Vagina (tissue), 2 donors: ENCODE measurements at places on chromosomes 7 and 10. TPM values are rescaled to one million over a fixed set of nuclear protein-coding genes. Genes with fewer than 3 reads are reported as not detected.

ZNF248 gene
- 17.7 TPM for total RNA-seq

DNA sequence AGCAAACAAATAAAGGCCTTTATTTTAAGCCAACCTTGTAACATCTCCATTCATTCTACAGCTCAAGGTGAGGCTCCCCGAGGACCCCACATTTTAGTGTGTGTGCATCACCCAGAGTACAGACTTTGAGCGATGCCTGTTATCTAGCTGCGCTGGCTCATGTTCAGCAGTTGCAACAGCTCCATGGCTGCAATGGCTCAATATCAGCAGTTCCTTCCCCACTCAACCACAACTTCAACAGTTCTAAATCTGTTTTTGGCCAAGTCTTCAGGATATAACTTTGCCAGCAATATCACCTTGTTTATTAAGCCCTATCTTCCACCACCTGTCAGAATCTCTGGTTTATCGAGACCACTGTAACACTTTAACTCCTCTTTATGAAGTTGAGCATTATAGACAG is 95.8 kb downstream of the WNT2 start:
- DNase-seq = no peak
- H3K4me3 ChIP-seq = no peak overlapping the region
- no peaks in the 10 kb centered on the region for H3K4me1 ChIP-seq
- no peak overlapping the region for H3K27ac ChIP-seq

DNA sequence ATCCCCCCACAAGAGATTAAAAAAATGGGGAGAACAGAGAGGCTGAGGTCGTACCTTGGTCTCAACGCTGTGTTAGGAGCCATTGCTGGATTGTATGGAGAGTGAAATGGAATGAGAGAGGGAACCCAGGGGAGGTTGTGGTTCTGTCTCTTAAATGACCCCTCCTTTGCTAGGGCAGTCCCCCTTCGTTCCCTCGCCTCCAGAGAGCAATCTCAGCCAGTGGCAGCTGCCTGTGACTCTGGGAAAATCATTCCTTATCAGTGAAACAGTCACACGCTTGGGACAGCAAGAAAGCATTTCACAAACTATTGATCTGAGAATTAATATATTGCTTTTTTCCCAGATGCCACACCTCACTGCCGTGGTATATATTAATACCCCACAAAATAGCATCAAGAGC is 12.0 kb upstream of the CARD11 start:
- no peaks in the 10 kb centered on the region for H3K4me1 ChIP-seq
- no peaks in the 10 kb centered on the region for H3K36me3 ChIP-seq
- H3K4me3 ChIP-seq = no peak overlapping the region
- no peak overlapping the region for H3K27ac ChIP-seq

- H3K36me3 ChIP-seq = no peaks in the 10 kb centered on the region
- peak overlapping the region; percentile 63 for H3K27ac ChIP-seq
- H3K4me1 ChIP-seq = peaks cover 18% of the 10 kb centered on the region
- no peaks in the 10 kb centered on the region for H3K27me3 ChIP-seq
- no peak overlapping the region for H3K4me3 ChIP-seq
- DNase-seq = no peak
Measured at GRCh38 chr10:6755781-6756460, 175.8 kb upstream of the PRKCQ start.

- no peak overlapping the region for H3K27ac ChIP-seq
- H3K4me3 ChIP-seq = no peak overlapping the region
- H3K27me3 ChIP-seq = no peaks in the 10 kb centered on the region
- DNase-seq = peak; percentile 49
- no peaks in the 10 kb centered on the region for H3K36me3 ChIP-seq
Measured at GRCh38 chr10:120480065-120480600, 23.1 kb downstream of the PLPP4 start.
